ENCODE measurements at places on chromosomes 7 and 10.

DNA sequence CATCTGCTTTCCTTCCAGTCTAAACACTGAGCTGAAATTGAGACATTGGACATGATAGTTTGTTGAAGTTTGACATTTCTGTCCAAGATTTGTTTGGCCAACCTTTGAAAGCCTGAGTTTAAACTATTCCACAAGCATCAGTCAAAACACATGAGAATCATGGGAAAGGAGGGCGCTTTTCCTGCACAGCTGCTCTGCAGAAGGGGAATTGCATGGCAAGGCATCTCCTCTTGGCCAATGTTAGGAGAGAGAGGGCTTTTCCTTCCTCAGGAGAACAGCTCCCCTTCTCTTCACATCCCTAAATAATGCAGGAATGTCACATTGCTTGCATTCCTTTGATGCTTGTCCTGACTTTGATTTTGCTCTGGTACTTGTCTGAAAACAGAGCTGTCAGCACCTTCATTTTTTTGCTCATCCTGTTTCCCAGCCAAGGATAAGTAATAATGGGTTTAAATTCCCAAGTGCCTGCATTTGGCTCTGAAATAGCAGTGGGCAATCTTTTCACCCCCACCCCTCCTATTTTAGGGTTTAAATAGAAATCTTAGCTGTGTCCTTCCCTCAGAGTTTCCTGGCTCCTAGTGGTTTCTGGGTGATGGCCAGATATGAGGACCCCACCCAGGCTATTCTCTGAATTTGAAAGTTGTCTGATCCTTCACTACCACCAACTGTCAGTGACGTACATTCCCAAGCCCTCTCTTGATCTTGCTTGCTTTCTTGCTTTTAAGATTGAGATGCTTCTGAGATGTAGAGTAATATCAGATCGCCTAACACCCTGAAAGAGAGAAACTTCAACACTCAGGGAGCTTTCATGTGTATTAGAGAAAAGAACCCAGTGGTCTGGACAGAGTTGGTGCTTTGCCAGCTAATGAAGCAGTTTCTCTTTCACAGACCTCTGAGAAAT, 75.2 kb upstream of the NPVF start:
- DNase-seq: no peak

GRCh38 chr10:110612629-110613028, 31.5 kb upstream of the RBM20 start:
- no peak for DNase-seq

DNA sequence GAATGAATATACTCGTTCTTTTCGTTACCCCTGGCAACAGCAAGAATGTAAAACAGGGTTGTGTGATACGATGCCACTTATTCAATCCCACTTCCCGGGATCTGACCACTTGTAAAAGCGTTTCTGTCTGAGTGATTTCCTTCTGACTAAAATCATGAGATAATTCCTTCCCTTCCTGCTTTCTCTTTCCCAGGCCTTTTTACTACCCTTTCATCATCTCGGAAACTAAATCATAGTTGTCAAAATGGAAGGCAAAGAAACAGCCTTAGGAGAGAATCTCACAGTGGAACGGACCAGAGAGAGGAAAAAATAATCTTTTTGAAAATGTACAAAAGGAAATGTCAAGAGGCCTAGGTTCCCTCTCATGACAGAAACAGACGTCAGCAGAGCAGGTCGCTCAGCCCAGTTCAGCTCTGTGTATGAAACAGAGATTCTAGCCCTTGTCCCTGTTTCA, 29.8 kb downstream of the DIP2C start:
- DNase-seq: no peak

DNA sequence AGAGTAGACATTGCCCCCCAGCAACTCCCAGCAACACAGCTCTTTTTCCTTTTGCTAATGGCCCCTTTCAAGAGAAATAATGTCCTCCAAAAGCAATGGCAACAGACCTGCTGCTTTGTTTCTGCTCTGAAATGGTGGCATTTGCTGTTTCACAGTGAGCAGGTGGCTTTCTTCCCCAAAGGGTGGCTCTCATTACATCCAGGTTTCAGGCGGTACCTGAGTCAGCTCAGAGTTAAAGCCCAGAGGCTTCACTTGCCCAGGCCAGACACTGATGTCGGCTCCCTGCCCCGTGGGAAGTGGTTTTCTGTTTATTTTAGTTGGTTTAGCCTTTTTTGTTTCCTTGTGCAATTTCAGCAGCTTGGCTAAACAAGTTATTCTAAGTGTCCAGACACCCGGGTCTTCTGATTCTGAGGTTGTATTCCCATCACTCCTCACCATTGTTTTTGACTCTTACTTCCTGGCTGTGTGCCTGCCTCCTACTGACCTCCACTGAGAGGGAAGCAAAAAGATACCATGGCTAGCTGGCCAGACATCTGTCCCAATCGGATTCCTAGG, 7.8 kb upstream of the ATOH7 start:
- DNase-seq: no peak

- no peak for DNase-seq
These were observed 304.6 kb downstream of the XPNPEP1 start for GRCh38 chr10:109618748-109619147.

GRCh38 chr7:27124096-27124901, 6.3 kb downstream of the HOXA4 start:
- no peak for DNase-seq

DNA sequence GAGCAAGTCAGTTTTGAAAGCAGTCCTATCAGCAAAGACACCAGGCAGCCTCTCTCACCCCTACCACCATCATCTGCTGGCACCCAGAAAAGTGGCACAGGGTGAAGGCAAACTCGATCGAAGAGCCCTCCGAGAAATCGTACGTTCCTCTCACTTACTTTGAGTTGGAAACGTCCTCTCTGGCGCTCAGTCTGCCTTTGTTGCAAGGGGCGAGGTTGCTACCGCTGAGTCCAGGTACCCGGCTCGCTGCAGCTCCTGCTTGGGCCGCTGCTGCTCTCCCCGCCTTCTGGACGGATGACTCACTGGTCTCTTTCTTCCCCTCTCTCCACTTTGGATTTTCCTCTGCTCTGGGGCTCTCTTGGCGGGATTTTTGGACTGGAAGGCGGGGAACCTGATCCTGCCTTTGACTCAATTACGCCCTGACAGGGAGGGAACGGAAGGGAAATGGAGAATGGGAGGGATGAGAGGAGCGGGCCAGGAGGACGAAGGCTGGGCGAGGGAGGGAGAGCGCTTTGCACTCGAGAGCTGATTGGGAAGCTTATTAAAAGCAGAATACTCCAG, at the start of gene PTN:
PTN (minus strand) TSS at position 453 of the 561 bp plus-strand sequence. CDS start 88,760 bp downstream, outside the sequence.
- DNase-seq: no peak

GRCh38 chr7:44177570-44178131, 11.6 kb downstream of the GCK start:
- no peak for DNase-seq

DNA sequence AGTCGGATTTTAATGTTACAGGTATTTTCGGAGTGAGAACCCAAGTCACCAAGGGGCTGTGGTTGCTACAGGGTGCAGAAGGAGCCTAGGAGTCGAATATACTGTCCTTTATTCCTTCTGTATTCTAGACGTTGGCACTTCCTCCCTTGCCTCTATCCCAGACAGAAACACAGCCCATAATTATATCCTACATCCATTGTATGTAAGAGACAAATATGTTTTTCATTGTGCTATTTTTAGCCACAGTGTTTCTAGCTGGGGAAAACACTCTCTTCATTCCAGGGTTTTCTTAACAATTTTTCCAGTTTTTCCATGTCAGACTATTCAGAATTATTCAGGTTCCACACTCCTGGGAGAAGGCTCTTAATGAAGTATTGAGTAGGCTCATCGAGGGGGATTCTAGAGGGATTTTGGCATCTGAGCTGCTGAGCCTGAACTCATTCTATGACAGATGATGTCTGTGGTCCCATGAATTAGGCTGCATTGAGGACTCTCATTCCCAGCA, 32.6 kb downstream of the KIAA1217 start:
- no peak for DNase-seq

- DNase-seq: no peak
These were observed 46.9 kb upstream of the GJD4 start for GRCh38 chr10:35558276-35558675.

DNA sequence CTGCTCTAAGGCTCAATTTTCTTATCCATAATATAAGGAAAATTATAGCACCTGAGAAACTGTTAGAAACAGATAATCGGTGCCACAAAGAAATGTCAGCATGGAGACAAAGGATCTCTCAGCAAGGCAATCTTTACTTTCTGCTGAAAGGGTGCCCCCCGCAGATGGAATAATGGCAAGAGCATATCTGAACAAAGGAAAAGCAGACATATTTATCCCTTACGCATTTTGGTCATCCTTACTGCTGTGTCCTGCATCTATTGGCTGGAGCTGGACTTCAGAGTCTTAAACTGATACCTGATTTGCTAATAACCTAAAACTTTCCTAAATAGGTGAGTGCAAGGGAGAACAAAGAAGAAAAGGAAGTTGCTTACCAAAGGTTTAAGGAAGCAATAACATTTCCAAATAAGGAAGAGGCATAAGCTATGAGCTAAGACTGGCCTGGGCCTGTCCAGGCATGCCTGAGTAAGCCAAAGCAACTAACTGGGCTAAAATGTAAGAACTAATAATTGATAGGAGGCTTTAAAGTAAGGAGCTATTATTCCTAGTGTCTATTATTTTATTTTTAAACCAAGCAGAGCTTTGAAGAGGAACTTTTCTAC, 39.6 kb upstream of the ELMO1 start:
- no peak for DNase-seq

DNA sequence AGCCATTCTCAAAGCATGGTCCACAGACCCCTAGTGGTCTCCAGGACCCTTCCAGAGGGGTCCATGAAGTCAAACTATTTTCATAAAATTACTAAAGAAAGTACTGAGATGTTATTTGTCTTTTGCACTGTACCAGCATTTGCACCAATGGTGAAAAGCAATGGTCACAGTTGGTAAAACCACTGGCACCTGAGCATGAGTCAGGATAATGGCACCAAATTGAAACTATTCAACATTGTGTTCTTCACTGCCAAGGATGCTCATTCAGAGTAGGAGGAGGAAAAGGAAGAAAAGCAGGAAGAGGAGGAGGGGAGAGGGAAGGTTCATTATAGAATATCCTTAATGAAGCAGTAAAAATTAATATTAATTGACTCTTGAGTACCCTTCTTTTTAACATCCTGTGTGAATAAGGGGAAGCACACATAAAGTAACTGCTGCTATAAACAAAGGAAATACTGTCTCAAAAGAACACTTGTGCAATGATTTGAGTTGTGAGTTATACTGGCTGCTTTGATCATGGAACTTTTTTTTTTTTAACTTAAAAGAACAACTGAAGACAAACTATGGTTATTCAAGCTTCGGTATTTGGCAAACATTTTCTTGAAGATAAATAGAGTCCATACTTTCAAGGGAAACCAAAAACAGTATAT, 60.2 kb downstream of the MPP7 start:
- DNase-seq: no peak

DNA sequence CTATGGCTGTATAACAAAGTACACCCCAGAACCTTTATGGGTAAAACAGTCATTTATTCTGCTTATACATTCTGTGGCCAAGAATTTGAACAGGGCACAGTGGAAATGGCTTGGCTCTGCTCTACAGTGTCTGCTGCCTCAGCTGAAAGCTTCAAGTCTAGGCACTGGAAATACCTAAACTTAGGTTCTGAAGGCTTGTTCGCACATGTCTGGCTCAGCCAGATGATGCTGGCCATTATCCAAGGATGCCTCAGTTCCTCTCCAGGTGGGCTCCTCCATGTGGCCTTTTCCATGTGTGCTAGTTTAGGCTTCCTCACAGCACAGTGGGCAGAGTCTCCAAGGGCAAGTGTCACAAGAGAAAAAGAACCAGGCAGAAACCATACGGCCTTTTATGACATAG, 76.8 kb downstream of the RALA start:
- no peak for DNase-seq

DNA sequence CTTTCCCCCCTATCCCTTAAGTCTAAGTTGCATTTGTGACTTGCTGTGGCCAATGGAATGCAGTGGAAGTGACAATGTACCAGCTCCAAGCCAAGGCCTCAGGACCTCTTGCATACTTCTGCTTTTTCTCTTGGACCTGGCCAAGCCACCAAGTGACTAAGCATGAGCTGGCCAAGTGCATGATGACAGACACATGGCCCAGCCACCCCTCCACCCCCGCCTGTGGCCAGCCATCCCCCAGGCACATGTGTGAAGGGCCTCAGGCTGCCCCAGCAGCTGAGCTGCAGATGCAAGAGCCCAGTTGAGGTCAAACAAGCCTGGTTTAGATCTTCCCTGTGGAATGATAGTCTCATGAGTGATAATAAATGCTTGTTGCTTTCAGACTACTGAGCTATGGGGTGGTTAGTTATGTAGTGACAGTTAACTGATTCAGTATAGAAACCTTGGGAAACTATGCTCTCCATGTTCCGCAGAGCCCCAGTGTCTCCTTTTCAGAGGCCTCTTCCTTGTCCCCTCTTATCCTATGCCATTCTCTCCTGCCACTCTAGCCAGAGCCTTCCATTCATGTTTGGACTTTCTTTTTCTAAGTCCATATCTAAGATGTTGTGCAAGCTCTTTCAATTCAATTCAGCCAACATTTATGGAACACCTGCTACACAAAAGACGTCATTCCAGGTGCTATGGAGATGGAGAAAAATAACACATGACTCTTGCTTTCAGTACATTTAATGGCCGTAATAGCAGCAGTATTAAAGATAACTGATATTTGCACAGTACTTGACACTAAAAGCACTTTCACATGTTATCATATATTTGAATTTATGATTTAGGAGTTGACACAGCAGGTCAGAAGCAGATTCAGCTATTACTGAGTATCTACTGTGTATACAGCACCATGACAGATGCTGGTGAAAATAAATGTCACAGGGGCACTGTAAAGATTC, 55.5 kb upstream of the LOXL4 start:
- DNase-seq: no peak

- no peak for DNase-seq
These were observed 283.8 kb downstream of the GATA3 start for GRCh38 chr10:8338177-8338766.

DNA sequence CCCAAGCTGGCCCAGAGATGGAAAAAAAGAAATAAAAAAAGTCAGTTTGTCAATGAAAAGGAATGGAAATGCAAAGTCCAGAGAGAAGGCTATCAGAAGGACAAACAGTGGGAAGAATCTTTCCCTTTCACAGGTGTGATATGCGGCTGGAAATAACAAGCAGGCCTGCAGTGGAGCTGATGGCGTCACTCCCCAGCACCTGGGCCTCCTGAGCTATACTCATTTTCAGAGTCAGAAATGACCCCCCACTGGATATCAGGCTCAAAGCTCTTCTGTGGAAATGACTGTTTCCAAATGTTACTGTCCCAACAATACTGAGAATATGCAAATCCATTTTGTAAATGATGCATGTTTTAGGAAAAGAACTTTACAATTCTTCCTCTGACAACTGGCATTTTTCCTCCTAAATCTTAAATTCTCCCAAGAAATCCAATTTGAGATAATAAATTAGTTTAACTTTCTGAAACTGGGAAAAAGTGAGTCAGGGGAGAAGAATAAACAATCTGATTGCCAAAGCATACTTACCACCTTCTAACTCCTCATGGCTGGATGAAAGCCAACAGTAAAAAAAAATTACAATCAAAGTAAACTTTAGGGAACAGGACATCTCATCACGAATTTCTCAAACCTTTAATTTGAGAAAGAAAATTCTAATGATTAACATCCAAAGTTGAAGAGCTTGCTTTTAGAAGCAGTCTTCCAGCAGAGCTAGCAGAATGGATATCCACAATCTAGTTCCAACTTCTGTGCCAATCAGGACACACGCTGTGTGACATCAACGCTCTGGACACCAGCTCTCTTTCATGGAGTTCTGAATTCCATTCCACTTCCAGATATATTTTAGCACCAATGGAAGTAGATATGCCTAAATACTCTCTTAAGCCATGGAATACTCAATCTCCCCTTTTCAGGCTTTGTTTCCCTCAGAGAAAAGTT, 5.3 kb upstream of the CUZD1 start:
- DNase-seq: no peak

Measured in stimulated activated CD4-positive, alpha-beta T cell treated with anti-CD3 and anti-CD28 coated beads, TNF-alpha, amount 100 ng/mL, for 24 hours (primary cell).